ENCODE measurements at places on chromosomes 7 and 10.

- no peak for DNase-seq
These were observed 93.0 kb upstream of the KCTD7 start for GRCh38 chr7:66535414-66536329.

DNA sequence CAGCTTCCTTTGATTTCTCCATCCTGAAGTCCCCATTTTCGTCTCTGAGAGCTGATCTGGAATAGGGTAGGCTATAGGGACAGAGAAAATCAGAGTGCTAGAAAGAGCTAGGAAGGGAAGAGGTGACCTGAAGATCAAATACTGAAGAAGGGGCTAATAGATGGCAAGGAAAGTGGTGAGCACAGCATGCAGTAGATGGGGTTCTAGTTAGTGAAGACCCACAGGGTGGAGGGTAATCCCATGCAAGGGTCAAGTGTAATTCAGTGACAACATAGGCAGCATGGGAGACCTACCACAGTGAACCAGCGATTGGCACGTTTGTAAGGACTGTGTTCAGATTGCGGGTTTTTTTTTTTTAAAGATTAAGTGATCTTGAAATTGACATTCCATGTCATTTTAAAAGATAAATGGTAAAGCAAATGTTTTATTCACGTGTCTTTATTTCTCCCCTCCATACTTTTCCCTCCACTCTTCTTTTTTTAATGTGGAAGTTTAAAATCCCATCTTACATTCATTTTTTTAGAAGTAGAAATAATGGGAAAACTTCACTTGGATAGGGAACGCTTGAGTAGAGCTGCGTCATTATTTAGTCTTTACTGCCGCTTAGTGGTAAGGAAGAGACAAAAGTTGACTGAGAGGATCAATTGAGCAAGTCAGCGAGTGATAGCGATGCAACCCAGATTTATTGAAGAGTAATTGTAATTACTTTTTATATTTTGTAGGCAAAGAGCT lies 21.0 kb upstream of the ABI1 start:
- peak; percentile 47 for DNase-seq

DNA sequence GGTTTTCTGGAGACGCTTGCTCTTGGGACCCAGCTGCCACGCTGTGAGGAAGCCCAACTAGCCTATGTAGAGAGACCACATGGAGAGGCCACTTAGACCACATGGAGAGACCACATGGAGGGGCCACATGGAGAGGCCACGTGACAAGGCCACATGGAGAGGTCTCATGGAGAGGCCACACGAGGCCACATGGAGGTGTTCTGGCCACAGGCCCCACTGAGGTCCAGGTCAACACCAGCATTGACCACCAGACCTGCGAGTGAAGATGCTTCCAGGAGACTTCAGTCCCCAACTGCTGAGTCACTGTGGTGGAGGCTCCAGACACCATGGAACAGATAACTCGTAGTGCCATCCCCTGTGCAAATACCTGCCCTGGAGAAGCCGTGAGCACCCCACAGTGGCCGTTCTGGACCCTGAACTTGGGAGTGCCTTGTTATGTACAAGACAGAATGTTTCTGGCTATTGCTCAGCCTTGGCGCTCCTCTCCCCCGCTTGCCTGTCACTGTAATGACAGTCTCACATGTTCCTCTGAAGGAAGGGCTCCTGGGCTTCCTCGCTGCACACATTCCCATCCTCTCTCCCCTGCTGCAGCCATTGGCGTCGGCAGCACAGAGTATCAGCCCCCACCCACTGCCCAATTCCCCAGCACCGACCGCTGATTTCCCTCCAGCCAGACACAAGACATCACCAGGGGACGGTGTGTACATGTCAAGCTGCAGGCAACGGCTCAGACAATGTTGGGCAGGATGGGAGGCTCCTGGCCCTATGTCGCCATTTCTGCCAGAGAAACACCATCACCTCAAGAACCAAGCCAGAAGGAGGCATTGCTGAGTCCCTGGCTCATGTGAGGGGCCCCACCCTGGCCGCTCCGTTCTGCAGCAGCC lies 49.0 kb upstream of the TNRC18 start:
- DNase-seq = no peak

DNA sequence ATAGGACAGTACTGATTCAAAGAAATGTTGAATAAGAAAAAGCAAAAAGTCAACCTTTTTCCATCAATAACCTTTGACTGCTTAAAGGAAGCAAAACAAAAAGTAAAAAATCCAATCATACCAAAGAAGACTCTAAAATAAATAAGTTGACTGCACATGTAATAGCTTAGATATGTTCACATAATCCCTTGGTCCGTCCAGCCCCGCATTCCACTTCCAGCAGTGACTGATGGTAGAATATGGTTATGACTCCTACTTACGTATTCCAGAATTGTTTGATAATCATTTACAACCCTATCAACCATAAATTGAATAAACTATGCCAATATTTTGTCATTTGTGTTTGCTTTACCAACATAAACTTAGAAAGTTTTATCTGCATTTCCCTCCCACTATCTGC lies 77.9 kb downstream of the CTNNA3 start:
- no peak for DNase-seq

DNA sequence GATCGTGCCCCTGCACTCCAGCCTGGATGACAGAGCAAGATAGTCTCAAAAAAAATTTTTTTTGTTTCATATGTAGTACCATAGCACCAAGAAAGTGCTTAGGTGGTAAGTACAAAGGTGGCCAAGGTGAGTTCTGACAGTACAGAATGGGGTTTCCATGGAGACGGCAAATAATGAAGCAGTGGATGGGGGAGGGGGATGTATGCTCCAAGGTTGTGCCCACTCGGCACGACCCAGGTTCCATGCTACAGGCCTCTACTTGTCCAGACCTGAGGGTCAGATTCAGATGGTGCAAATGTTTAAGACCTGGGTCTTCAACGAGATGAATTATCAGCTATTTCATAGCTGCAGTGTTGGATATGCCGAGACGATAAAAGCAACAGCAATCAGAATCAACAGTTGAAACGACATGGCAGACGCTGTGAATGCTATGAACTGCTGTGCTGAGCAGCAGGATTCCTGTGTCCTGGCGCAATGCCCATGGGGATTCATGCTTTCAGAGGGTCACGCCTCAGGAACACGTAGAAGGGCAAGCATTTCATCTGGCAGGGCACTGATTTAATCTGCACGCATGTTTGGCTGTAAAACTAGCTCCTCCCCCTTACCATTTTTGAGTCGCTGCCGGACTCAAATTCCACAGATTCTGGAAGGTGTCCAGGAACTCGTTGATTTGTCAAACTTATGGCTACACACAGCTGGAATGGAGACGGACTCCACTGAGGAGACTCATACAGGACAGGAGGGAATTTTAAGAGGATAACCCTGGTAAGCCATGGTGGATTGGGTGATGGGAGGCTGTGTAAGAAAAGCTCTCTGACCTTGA lies 256.5 kb downstream of the FRMD4A start:
- no peak for DNase-seq

DNA sequence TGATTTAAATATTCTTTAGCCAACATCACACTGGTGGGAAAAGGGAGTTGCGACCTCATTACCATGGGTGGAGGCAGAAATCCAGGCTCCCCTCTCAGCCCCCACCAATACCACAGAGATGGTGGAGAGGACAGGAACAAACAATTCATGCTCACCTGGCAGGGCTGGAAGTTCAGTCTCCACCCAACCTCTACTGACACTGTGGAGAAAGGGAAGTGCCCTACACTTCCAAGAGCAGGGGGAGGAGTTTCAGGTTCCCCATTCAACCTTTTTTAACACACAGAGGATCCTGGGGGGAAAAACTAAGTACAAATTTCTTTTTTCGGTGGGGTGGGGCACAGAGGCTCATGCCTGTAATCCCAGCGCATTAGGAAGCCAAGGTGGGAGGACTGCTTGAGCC lies 210.1 kb upstream of the KCTD7 start:
- no peak for DNase-seq

DNA sequence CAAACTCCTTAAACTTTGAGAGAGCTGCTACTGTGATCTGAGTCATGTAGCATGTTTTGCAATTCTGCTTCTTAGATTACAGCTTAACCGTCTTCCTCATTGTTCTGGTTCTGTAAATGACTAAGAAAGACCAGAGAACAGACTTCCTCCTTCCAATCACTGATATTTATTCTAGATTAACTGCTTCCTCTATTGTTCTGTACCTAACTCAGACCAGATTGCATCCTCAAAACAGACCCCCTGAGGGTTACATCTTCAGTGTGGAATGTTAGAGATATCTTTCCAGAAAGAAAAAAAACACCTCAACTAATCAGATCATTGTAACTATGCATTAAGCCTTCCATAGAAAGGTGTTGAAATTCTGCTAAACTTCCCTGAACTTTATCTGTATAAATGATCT lies 5.7 kb upstream of the PIP start:
- no peak for DNase-seq
